Foreskin keratinocyte (primary cell): ENCODE measurements at places on chromosomes 7 and 10.

DNA sequence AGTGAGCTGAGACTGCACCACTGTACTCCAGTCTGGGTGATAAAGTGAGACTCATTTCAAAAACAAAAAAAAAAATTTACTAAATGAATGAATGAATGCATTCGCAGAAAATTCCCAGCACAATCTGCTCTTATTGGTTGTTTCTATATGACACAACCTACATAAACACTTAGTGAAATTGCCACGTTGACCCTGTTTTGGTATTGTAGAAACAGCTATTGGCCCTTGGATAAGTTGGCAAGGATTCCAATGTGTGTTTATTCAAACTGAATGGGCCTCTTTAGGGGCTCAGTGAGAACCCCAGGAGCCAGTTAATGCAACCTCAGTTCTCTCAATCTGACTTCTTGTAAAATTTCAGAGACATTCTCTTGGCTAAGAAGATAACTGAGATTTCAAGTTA is 66.0 kb downstream of the HHEX start:
- no peak for DNase-seq

DNA sequence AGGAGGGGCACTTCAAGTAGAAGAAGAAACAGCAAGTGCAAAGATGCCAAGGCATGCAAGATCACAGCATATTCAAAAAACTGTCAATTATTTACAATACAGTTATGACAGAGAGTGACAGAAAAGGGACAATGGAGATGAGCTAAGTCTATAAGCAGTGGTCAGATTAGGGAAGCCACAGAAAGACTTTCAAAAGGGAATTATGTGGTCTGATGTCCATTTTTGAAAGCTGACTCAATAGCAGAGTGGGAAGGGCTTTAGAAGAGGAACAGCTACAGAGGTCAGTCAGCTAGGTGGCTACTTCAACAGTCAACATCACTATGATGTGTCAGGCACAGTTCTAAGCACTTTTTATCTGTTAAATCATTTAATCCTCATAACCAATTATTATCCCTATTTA is 45.2 kb upstream of the SPOCK2 start:
- DNase-seq: peak; percentile 7

GRCh38 chr7:2640846-2641316 is 9.1 kb downstream of the TTYH3 start:
- DNase-seq: no peak

- no peak for DNase-seq
Measured at GRCh38 chr7:111825046-111825445, 262.8 kb upstream of the IMMP2L start.

GRCh38 chr10:72316386-72316700 is 38.4 kb downstream of the DNAJB12 start:
- DNase-seq: no peak

DNA sequence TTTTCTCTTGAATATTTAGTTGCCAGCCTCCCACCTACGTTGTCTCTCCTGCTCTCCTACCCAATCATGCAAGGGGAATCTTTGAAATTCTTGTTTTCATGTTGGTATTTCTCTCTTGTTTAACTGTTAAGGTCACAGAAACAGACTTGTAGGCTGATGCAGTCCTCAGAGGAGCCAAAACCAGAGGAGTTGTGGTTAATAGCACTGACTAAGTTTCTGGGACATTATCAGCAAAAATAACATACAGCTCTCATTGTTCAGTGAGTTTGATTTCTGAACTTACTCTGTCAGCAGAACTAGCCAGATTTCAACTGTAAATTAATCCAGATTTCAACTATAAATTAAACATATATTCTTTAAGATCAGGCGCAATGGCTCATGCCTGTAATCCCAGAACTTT is 11.1 kb upstream of the CUL1 start:
- no peak for DNase-seq

- no peak for DNase-seq
Measured at GRCh38 chr10:18687195-18687594, 28.0 kb downstream of the ARL5B start.
